ENCODE measurements at places on chromosomes 6 and 20.

- DNase-seq, result no peak
Measured at GRCh38 chr6:157126183-157127098, 196.9 kb downstream of the TMEM242 start.

DNA sequence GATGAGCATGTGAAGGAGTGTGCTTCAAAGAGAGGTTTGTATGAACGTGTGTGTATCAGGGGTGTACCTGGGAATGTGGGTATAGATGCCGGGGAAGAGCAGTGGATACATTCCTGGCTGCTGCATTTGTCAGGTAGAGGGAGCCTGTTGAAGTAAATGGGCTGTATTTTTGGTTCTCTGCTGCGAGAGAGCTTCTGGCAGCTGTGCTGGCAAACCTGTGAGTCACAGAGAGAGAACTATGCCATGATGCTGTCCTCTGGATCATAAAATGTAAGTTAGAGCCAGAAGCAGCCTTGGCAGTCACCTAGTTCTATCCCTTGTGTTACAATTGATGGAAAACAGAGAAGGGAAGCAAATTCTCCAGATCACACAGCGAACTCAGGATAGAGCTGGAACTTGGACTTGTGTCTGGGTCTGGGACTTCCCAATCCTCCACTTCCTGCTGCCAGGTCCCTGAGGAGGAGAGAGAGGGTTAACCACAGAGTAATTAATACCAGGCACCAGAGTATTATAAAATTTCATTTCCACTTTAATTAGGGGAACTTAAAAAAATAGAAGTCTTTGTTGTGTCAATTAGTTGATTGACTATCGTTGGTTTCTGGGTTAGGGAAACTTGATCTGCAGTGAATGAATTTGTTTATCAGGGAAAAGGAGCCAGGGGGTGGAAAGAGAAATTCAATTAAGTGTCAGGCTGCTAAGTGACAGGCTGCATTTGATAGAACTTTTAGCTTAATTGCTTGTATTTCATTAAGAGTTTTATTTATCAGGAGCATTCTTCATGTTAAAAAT lies 41.1 kb upstream of the GTSF1L start:
- no peak for DNase-seq

GRCh38 chr20:25269833-25270170 lies 21.9 kb downstream of the PYGB start:
- no peak for DNase-seq

DNA sequence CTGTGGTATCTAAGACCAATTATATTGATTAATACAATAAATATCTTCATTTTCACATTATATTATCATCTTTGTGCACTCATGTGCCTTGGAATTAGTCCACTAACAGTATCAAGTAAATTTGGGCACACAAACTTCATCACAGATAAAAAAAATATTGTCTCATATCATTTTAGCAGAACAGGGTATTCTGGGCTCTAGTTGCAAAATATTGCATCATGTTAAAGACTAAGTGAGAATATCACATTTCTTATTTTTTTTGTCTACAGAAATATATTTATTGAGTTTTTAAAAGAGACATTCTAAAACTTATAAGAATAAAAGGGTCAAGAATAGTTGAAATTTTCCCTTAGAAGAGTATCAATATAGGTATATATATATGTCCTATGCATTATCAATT lies 754.1 kb upstream of the MAN1A1 start:
- DNase-seq, result no peak

- DNase-seq, result no peak
Measured at GRCh38 chr20:1477896-1478490, 11.3 kb upstream of the NSFL1C start.

DNA sequence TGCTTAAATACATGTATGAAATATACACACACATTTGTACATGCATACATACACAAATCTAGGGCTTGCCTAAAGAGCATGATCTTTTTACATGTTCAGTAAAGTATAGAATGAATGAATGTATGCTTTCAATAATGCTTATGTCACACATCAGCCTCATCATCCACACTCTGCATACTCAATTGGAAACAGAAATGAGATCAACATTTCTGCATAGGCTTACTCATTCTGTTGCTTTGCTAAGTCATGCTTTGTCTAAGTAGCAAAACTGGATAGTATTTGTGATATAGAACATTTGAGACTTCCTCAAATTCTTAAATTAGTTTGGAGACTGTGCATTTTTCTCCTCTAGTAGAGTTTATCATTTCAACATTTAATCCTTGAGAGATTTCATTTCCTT lies 343.3 kb downstream of the ADGRB3 start:
- DNase-seq, result no peak

GRCh38 chr6:16265351-16266341 lies 27.3 kb downstream of the GMPR start:
- DNase-seq, result no peak

GRCh38 chr20:20084296-20084752 lies 32.0 kb downstream of the CFAP61 start:
- no peak for DNase-seq

DNA sequence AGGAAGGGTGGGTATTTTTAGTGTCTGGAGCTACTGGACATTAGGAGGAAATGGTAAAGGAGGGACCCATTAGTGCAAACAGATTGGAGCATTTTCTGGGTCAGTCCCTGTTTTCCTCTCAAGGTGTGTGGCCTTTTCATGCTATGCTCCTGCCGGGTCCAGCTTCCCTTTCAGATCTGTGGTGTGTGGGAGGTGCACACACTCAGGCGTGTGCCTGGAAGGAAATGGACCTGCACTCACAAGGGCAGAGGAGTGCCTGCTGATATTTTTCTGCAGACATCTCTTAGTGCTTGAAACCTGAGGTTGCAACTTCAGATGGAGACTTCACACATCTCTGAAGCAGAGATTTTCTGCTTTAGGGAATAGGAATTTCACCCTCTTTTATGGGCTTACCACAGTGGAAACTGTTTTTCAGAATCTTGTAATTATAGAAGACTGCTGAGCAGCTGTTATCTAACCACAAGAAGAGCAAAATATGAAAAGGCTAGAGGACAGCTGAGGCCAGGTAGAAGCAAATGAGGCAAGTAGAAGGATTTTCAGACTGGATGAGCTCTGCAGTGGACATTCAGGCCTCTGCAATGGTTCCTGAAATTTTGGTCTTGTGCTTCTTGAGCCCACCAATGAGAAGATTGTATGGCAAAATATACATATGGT lies 764.3 kb downstream of the QKI start:
- no peak for DNase-seq

DNA sequence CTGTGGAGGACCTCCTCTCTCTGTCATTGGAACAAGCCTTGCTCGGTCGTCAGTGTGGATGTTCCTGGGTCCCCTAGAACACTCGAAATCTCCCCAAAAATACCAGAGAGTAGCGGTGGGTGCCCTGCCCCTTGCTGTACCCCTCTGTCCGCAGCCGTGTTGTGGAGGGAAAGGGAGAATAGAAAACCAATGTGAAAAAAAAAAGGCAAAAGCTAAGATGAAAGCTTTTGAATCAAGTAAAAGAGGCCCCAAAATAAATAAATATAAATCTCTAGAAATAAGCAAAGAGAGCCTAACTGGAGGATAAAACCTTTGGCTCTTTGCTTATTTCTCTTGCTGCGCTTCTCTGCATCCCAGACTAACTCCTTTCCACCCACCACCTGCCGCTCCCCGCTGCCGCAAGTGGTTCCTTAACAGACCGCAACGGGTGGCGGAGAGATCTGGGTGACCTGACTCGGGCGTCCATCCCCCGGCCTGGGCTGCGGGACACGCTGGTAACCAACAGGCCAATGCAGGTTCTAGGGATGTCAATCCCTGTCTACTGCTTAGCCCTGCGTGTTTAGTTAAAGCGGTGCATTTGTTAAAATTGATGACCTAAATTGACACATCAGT lies 110.0 kb downstream of the GPX5 start:
- no peak for DNase-seq

DNA sequence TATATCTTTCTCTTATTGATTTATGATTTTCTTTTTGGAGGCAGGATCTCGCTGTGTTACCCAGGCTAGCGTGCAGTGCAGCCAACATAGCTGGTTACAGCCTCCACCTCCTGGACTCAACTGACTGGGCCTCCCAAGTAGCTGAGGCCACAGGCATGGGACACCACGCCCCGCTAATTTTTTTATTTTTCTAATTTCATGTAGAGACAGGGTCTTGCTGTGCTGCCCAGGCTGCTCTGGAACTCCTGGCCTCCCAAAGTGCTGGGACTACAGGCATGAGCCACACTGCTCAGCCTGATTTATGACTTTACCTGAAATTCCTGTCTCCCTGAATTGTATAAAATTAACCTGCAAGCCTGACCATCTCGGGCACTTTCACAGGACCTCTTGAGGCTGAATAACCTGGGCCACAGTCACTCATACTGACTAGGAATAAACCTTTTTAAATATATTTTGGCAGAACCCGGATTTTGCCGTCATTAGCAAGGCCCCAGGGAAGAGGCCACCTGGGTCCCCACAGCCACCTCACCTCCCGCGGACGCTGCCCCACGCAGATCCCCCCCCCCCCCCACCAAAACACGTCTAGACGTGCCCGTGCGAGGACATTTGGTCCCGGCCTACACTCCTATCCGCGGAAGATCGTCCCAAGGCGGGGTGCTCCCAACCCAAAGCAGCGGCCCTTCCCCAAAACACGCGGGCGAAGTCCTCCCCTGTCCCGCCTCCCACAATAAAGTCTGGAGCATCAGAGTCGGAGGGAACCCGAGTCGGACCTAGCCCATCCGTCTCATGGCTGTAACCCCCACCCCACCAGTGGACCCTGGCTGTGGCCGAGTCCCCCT lies 902 bp downstream of the ZNF337 start:
- DNase-seq, result no peak

DNA sequence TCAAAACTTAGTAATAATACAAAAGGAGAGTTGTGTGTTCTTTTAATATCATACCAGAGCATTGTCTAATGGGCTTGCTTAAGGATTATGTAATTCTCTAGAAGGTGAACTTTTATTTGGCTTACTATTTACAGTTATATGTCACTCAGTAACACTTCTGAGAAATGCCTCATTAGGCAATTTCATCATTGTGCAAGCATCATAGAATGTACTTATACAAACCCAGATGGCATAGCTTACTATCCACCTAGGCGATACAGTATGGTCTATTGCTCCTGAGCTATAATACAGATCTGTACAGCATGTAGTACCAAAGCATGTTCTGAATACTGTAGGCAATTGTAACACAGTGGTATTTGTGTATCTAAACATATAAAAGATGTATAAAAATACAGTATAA lies 340.1 kb downstream of the PHF3 start:
- DNase-seq, result no peak

GRCh38 chr6:106453756-106454367 lies 93.3 kb downstream of the CRYBG1 start:
- DNase-seq, result no peak

DNA sequence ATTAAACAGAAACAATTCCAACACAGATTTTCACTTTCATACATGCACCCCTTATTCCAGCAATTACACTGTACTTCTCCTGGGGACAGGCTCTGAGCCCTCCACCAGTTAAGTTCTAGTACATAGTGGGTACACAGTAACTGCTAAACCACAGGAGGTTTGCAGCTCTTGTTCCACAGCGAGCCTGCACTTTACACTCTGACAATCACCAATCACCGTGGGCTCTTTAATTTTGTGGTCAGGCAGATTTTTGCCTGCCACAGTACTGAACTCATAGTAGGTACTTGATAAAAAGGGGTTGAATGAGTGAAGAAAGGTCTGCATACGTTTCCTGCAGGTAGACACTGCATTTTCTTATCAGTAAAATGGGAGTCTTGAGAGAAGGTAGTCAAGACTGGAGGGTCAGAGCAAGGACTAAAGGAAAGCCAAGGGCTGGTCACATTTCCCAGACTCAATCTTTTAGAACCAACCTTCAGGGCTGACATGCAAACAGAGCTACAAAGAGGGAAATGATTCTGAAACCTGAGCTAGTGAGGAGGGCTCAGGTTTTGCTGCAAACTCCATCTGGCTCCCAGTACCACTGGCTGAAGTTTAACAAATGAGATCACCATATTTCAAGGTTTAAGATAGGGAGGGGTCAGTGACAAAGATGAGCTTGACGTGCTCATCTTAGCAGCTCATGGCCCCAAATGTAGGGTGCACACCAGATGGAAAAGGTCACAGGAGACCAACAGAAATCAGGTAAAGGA lies 404.6 kb downstream of the BTBD9 start:
- DNase-seq, result no peak

DNA sequence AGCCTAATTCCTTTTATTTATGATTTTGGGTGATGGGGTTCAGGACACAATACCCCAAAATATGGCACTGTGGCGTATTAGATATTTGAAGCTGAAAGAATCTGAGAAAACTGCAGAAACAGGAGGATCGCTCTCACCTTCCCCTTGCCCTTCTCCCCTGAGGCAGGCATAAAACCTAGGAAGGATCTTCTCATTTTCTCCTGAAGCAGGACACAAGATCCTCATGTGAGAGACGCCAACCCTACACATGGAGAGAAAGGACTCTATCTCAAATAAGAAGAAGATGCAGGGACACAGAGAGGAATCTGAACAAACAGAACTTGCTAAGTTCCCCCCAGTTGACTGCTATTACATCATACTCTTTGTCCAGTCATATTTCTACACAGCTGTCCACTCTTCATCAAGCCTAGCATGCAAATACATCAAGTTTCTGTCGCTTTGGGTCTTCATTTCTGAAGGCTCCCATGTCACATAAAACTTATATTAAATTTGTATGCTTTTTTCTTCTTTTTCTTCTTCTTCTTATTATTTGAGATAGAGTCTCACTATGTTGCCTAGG lies 109.0 kb downstream of the DTNBP1 start:
- DNase-seq, result no peak

DNA sequence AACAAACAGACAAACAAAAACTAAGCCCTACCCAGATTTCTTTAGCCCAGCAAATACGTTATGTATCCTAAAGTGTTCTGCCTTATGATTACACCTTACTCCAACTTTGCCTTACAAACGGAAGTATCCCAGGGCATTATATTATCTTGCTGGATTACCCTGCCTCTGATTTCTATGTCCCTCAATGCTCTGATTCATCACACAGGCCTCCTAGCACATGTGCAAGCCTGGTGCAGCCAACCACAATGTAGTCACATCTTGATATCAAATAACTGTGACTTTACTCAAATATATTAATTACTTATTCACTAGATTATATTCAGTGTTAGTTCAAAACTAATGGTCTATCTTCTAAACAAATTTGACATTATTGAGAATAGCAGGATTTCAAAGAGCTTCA lies 598.6 kb downstream of the TBC1D32 start:
- DNase-seq, result no peak

GRCh38 chr6:56689114-56689513 lies 46.4 kb upstream of the DST start:
- DNase-seq, result no peak

DNA sequence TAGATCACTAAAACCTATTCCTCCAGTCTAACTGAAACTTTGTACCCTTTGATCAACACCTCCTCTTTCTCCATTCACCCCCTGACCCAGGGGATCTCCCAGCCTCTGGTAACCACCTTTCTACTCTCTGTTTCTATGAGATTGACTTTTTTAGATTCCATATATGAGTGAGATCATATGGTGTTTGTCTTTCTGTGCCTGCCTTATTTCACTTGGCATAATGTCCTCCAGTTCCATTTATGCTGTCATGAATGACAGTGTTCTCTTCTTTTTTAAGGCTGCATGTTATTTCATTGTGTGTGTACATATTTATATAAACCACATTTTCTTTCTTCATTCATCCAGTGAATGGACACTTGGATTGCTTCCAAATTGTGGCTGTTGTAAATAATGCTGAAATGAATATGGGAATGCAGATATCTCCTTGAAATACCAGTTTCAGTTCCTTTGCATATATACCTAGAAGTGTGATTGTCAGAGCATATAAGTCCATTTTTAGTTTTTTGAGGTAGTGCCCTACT lies 57.7 kb downstream of the DHX35 start:
- no peak for DNase-seq

- no peak for DNase-seq
Measured at GRCh38 chr20:10551732-10552724, 116.9 kb downstream of the SLX4IP start.

- no peak for DNase-seq
Measured at GRCh38 chr20:33668466-33669155, 1.9 kb downstream of the ACTL10 start.

All from naive B cell (primary cell).